Fibroblast of gingiva (primary cell): ENCODE measurements at places on chromosomes 12 and 14.

DNA sequence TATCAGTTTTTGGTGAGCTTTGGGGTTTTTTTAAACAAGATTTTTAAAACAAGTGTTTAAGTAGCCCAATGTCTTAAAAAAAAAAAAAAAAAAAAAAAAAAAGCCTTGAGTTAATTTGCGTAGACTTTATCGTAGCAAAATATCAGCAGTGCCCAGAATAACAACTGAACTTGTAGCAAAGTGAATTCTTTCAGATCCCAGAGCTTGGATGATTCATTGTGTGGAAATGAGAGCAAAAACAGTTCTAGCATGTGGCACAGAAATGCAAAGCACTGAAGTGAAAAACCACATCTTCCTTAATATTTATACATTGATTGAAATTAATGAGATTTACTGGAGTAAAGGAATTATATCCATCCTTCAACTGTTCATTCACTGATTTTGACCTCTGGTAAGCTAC, 258.1 kb downstream of the EGLN3 start:
- peak; percentile 75 for DNase-seq

DNA sequence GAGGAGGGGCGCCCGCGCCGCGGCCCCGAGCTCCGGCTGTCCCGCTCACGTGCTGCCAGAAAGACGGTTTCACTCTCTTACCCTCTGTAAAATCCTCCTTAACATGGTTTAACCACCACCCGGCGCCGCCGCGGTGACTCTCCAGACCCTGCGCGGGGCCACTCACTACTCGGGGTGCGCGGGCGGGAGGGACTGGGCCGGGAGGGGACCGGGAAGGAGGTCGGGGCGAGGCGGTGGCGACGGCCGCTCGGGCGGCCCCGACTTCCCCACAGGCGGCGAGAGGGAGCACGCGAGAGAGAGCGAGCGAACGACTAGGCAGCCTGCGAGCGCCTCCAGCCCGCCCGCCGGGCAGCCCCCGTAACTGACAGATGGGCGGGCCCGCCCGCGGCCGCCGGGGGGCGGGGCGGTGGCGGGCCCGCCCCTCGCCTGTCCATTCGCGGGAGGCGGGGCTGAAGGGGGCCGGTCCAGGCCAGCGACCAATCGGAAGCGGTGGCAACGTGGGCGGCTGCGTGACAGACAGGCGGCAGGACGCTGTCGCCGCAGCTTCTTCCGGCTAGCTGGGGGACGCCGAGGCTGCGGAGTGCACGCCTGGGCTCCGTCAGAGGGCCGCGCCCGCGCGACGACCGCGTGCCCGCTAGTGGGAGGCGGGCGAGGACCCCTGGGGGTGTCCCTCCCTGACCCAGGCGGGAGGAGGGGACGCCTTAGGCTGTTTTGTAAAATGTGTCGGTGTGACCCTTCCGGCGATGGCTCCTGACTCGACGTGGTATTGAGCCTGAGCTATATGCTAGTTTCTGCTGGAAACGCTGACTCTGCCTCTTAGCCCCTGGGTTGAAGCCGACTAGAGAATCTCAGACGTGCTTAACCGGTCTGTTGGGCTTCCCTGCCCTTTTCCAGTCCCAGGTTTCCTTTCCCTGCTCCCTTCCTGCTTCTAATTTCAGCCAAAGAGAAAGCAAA, at the start of gene EEA1:
TSS of gene EEA1 (minus strand) at position 334 of the 954 bp plus-strand sequence. CDS start at position 105, 229 bp downstream.
- peak; percentile 97 for DNase-seq

DNA sequence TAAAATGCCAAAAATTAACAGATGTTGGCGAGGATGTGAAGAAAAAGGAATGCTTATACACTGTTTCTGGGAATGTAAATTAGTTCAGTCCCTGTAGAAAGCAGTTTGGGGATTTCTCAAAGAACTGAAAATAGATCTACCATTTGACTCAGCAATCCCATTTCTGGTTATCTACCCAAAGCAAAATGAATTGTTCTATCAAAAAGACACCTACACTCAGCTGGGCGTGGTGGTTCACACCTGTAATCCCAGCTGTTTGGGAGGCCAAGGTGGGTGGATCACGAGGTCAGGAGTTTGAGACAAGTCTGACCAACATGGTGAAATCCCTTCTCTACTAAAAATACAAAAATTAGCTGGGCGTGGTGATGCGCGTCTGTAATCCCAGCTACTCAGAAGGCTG, 279.3 kb upstream of the PDE3A start:
- DNase-seq = no peak

DNA sequence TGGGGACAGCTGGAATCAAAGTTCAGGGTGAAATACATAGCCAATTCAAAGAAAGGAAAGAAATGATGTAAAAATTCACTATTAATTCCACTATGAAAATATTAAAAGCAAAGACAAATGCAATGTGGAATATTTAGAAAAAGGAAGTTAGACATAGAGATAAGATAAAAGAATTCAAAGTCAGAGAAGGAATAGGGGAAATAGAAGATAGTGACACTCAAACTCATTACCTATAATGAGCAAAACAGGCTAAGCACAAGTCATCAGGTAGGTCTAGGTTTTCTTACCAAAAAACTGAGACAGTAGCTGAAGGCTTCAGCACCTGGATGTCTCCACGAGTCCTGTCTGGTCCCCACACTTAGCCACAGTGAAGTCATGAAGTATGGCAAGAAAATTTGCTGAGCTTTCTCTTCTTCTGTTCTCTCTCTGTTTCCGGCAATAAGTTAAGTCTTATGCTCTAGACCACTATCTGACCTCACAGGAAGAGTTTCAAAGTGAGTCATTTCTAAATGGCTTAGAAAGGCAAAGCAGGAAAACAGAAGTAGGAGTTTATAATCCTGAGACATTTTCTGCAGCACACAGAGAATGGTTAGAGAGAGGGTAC, at the start of gene C3AR1:
TSS of gene C3AR1 (minus strand) at position 369 of the 604 bp plus-strand sequence. CDS start 6,174 bp downstream, outside the sequence.
- DNase-seq = no peak

DNA sequence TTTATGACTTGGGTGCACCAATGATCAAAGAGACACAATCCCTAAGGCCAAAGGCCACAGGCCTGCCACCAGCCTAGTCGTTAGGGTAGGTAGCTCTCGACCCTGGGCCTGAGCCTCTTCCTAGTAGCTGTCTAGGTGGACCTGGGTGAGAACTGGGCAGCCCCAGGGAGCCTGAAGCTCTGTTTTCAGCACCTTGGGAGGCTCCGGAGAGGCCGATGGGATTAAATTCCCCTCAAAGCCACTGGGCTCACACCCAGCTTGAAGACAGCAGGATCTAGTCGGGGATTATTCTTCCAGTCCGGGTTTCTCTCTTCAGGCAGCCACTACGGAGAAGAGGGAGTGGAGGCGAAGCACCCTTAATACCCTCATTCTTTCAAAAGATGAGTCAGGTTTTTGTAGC, 79.8 kb downstream of the TMEM260 start:
- DNase-seq = no peak

DNA sequence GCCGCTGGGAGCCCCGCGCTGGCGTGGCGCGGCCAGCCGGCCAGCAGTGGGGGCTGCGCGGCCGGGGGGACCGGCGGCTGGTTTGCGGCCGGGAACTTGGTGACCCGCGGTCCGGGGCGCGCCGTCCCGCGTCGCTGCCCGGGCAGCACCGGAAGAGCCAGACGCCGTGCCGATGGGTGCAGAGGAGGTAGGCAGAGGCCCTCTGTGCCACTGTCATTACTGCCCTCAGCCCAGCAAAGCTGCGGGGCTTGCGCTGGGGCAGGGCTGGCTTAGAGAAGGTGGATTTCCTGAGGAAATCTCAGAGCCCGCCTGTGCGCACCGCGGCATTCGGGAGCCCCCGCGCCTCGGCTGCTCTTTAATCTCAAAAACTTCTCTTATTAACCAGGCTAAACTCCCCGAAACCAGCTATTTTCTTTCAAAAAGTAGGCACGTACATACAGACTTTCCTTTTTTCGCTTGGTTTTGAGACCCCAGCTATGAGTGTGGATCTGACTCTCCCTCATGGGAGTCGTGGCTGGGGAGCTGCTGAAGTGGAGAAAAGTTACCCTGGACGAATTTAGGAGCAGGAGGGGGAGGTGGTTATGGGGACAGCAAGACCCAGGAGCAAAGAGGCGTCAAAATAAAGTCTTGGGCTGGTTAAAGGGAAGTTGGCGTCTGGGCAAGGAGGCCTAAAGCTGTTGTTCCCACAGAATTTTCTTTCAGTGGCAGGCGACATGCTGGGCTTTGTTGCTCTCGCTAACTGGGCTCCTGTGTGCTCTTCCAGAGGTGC, 802 bp downstream of the SUSD6 start:
- DNase-seq = peak; percentile 32

DNA sequence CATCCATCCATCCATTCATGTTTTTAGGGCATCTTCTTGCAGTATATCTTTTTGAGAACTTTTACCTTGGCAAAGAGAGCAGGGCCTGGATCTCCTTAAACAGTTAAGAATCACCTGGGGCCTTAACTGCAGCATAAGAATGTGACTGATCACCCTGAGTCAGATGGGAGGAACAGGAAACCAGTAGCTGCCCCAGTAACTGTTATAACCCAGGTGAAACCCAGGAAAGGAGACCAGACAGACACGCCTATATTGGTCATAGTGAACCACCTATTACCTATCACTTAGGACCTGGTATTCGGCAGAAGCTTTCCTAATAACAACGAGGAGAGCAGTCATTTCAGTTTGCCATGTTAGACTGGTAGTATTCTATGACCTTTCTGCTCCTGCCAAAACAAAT, 43.4 kb upstream of the NR2C1 start:
- no peak for DNase-seq

DNA sequence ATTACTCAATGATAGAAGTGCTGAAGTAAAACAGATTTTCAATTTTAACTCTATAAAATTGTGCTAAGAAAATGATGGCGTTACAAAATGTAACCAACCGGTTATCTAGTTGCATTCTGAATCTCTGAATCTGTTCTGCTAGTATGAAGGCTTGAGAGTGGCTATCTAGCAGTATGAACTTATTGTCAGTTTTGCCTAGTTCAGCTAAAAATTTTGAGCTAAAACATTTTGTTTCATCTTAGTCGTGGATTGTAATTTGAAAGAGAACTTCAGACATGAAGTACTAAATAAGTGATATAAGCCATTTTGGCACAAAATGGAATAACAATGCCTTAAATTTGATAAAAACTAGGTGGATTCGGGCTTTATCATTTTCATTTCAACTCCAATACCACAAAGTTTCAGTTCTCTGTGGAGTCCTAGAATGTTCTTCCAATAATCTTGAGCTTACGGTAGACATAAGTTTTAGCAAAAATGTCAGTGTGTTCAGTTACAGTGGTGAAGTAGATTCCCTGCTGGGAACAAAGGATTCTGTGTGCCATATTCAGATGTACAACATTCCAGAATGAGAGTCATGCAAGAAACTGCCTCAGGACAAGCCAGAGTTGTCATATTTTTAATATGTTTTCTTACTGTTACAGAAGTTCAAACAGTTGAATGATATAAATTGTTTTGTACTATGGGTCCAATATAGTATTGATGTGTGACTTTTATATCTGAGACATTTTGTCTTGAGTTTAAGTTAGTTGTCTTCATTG, 28.1 kb downstream of the ATP6V1D start:
- DNase-seq = no peak

GRCh38 chr12:401235-402028, at the start of gene CCDC77:
Gene CCDC77 (plus strand): TSS chr12:401644. CDS start chr12:409384, 7,740 bp downstream.
- DNase-seq = peak; percentile 87

- DNase-seq = no peak
Measured at GRCh38 chr14:50524060-50524459, 8.3 kb downstream of the MAP4K5 start.

GRCh38 chr14:21880918-21881317, 207.3 kb upstream of the OR4E1 start:
- DNase-seq = no peak

- DNase-seq = no peak
Measured at GRCh38 chr14:101177301-101177971, 273.9 kb upstream of the RTL1 start.

DNA sequence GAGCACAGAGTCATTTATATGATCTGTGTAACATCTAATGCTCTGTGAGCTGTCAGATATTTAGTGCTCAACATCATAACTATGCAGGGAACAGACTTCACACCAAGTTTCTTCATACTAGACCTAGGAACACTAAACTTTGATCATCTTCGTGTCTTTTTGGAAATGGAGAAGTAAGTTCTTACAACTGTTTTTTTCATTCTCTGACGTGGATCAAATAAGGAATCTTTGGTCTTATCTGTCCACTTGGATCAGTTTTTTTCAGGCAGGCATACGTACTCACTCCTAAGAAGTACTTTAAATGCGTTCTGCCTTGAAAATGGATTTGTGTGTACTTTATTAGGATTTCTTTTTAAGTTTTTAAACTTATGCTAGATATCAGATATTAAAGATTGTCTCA, 191.0 kb downstream of the FBXL14 start:
- no peak for DNase-seq

GRCh38 chr12:116955382-116956021, 44.8 kb downstream of the FBXW8 start:
- peak; percentile 26 for DNase-seq

GRCh38 chr14:22379727-22380126, 209.3 kb downstream of the DAD1 start:
- no peak for DNase-seq

DNA sequence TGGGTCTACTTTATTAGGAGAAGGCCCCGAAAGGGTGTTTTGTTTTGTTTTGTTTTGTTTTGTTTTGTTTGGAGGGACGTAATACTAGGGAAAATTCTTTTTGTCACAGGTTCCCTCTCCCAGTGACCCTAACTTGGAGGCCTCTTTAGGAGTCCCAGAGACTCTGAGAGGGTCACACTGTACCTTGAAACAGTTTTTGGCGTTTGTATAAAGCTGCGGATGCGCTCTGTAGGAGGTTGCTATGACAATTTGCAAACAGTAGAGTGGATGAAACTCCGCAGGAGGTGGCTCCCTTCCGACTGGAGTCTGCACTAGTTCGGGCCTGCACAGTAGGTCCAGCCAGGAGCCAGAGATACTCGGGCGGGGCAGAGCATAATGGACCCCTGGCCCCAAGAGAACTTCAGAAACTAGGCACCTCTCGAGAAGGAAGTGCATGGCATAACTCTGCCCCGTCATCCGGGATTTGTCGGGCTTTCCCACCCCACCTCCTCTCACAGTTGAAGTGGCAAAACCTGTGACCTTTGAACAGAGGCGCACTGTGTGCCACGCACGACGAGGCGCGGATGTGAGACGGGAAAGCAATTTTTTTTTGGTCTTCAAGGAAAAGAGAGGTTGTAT, 1.3 kb upstream of the DYRK2 start:
- DNase-seq = no peak

- DNase-seq = no peak
Measured at GRCh38 chr12:120972870-120973543, 5.3 kb upstream of the HNF1A start.

DNA sequence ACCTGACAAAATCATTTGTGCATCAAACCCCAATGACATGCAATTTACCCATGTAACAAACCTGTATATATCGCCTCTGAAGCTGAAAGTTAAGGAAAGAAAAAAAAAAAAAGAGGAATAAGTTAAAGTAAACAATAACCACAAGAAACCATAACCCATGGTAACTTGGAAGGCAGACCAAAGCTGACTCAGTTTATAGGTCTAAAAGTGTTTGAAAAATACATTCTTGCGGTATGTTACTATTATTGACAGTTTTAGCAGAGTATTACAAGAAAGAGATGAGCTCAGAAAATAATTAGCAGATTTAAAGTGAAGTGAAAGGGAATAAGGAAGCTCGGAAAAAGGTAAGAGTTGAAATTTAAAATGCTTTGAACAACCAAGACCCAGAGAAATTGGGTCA, 34.4 kb upstream of the MGAT4C start:
- DNase-seq = no peak
